ENCODE measurements at places on chromosomes 7 and 10.

DNA sequence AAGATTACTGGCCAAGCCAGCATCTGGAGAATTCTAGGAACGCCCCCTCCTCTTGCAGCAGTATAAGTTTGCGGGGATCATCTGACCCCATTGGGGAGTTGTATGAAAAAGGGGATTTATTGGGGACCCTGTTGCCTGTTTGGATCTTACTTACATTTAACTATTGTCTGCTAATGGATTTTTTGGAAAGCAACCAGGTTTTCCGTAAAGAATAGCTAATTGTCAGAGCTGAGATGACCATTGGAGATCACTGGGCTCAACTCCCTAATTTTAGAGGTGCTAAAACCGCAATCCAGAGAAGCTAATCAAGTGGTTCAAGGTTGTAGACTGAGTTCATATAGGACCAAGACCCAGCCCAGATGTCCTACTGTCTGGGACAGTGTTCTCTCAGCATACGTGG, 38.8 kb downstream of the HTRA1 start:
- no peak for DNase-seq

- DNase-seq: no peak
Observed at GRCh38 chr10:103890194-103890658, 27.8 kb downstream of the STN1 start.

- no peak for DNase-seq
Observed at GRCh38 chr10:107708981-107709380, 544.5 kb upstream of the SORCS1 start.

- no peak for DNase-seq
Observed at GRCh38 chr7:152144557-152145245, 119.2 kb downstream of the GALNT11 start.

GRCh38 chr10:71893920-71894319, 42.9 kb upstream of the PSAP start:
- DNase-seq: no peak

GRCh38 chr10:133088956-133089800, 1.5 kb downstream of the ADGRA1 start:
- DNase-seq: no peak

DNA sequence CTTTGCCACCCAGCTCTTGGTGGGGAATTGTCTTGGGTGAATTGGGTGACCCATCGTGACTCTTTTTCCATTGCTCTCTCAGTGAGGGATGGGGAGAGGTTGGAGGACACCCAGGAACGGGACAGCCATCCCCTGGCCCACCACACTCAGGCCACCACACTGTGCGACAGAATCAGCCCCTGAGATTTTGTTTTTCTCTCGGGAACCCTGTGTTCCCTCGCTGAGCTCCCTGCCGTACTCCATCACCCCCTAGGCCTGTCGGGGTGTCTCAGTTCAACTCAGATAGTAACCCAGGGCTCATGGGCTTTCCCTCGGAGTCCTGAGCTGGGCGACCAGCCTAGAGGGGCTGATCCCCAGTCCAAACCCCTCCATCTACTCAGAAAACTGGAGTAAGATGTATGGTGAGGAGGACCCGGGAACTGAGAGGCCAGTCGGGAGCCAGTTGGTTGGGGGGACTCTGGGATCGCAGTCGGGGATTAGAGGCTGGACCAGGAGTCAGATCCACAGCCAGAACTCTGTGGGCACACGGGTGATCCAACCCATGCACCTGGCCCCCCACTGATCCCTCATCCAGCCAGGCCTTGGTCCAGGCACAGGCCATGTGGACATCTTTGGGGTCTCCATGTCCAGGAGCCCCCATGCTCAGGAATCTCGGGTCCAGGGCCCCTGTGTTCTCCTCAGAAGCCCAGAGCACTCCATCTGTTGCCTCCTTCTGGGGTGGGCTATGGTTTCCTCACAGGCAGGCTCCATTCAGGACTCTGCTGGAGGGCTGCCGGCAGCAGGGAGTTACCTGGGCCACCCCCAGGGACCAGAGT, 9.3 kb downstream of the CRYGN start:
- no peak for DNase-seq

GRCh38 chr7:2379161-2379560, 24.2 kb upstream of the CHST12 start:
- no peak for DNase-seq

DNA sequence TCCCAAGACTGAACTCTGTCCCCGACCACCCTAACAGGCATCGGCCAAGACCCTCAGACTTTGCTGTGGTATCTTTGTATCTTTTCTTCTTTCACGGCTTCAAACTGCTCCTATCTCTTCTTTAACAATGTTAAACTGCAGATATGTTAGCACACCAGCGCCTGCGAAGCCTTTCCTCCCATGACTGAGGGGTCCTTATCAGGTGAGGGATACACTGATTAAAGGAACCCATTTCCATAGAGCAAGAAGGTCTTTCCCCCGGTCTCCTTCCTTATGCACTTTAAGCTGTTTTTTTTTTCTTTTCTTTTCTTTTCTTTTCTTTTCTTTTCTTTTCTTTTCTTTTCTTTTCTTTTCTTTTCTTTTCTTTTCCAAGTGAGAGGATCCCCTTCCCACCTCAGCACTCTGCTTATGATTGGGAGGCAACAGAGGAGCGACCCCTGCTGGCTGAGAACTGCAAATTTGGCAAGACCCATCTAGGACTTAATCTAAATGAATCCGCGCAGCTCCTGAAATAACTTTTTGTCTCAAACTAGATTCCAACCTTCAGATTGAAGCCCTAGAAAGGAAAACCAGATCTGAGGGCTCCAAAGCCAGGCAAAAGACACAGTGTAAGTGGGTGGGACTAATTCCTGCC, 109.9 kb downstream of the ITGB8 start:
- no peak for DNase-seq

DNA sequence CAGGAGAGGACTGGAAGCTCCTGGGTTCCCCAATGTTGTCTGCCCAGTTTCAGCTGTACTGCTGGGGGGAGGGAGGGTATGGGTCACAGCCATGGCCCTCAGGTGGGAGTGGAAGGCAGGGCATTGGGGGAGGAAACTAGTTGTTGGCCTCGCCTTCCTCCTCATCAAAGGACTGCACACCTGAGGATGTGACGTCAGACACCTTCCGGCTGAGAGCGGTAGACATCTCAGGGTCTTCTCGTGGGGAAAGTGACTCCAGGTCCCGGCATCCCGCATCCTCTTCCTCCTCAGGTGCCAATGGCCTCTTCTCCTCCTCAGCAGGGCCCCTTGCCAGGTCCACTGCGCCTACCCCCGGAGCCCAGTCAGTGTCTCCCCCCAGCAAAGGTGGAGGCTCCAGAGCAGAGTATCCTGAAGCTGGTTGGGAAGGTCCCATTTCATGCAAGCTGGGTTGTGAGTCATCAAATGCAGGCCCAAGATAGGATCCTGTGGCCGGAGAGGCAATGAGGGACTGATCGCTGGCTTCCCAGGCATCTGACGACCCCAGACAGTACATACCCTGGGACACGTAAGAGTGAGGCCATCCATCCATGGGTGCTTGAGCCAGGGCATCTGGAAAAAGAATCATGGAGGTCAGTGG, 6.0 kb downstream of the FAM131B start:
- DNase-seq: no peak

GRCh38 chr10:123636598-123637325, 29.4 kb upstream of the GPR26 start:
- no peak for DNase-seq

DNA sequence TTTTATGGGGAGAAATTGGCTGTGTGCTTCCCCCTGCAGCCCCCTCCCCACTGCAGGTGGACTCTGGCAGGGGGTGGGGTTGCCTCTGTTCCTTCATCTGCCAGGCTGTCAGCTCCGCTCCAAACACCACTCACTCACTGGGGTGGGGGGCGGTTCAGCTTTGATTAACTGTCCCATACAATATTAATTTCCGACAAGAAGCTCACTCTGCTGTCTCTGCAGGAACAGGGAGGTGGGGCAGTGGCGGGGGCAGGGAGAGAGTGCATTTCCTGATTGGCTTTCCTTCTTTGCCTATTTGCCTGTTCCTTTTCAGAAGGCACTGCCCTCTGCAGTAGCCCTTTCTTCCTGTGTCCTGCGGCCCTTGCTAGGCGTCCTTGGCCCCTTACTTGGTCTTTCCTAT, 500.8 kb downstream of the PLXNA4 start:
- no peak for DNase-seq

GRCh38 chr10:115909962-115910731, 362.9 kb downstream of the GFRA1 start:
- DNase-seq: peak; percentile 75

DNA sequence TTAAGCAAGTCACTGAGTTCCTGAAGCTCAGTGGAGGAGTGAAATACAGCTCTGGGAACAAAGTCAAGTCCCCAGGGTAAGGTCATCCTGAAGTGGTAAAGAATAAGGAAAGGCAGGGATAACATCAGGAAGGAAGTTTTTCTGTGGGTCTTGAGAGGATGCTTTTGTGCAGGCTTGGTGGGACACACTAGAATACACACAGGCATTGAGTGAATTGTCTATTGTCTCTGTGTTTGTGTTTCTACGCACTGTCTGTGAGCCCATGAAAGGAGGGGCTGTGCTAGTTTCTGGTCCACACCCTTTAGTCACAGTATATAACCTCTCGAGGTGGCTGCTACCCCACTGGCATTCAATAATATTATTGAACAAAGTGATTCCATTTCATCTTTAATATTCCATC, 95.8 kb upstream of the ABCB5 start:
- DNase-seq: no peak

- no peak for DNase-seq
Observed at GRCh38 chr7:596071-596818, 76.6 kb upstream of the PDGFA start.

- DNase-seq: no peak
Observed at GRCh38 chr7:11079907-11080306, 106.2 kb downstream of the PHF14 start.

GRCh38 chr10:87861953-87862678, 1.2 kb downstream of the KLLN start:
- peak; percentile 99 for DNase-seq

DNA sequence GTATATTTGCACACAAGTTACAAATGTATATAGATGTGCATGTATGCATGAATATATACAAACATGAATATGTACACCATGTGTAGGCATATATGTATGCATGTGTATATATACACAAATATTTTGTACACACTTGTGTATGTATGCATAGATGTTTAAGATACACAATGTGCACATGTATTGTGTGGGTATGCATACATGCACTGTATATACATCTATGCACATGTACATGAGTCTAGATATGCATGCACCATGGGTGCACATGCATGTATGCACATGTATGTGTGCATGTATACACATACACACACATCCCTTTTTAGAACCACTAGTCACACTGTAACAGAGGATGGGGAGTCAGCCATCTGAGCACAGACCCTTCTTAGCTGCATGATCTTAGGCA, 249.4 kb downstream of the COBL start:
- DNase-seq: no peak

DNA sequence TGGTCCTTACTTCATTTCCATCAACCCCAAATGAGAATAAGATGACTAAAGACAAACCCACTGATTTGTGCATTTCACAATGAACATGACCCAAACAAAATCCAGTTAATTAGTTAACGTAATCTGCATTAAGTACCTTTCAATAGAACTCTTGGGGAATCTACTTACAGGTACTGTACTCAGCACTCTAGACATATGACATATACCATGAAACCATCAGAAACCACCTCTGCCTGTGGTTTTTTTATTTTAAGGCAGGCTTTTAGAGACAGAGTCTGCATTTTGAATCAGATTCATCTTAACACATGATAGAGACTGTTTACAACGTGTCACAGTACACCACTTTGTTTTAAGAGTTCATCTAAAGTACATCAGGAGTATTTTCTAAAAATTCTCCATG, 168.4 kb downstream of the BTAF1 start:
- peak; percentile 87 for DNase-seq

DNA sequence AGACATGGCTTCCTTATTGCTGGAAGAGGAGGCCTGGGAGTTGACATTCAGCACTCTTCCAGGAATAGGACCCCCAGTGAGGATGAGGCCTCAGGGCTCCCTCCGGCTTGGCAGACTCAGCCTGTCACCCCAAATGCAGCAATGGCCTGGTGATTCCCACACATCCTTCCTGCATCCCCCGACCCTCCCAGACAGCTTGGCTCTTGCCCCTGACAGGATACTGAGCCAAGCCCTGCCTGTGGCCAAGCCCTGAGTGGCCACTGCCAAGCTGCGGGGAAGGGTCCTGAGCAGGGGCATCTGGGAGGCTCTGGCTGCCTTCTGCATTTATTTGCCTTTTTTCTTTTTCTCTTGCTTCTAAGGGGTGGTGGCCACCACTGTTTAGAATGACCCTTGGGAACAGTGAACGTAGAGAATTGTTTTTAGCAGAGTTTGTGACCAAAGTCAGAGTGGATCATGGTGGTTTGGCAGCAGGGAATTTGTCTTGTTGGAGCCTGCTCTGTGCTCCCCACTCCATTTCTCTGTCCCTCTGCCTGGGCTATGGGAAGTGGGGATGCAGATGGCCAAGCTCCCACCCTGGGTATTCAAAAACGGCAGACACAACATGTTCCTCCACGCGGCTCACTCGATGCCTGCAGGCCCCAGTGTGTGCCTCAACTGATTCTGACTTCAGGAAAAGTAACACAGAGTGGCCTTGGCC, 4.3 kb downstream of the PGAM2 start:
- no peak for DNase-seq

DNA sequence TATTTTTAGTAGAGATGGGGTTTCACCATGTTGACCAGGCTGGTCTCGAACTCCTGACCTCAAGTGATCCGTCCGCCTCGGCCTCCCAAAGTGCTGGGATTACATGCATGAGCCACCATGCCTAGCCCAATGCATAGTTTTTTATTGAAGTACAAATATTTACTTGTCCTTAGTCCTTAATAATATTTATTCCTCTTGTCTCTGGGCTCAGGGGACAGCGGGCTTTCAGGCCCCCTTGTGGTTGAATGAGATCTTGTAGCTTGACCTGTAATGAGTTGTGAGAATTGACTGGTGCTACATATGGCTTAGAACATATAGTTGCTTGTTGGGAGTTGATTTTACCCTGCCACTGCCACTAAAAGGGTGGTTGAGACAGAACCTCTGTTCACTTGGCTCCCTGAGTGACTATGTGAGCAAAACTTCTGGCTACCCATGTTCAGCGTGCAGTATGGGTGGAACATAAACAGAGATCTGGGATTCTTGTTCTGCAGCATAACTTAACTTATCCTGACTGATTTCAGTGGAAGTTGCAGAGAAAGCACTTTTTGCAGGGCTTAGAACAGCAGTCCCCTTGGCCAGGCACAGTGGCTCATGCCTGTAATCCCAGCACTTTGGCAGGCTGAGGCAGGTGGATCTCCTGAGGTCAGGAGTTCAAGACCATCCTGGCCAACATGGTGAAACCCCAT, 14.9 kb downstream of the CCL26 start:
- DNase-seq: peak; percentile 30

DNA sequence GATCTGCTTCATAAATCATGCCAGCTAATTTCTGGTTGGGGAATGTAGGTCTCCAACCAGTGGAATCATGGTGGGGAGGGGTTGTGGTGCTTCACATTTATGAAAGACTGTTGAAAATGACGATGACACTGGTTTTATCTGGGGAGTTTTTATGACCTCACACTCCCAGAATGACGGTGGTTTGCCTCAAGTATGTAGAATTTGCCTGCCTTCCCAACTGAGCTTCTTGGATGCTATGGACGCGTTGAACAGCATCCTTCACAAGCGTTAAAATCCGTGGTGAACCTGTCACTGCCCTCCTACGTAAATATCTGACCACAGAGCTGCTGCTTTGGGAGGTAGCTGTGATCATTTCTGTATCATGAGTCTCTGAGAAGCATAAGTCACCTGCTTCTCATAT, 3.3 kb downstream of the INSYN2A start:
- no peak for DNase-seq

GRCh38 chr10:112262546-112262945, 20.7 kb upstream of the TECTB start:
- no peak for DNase-seq

All from MM.1S (cell line).